ENCODE measurements at places on chromosomes 12 and 14. TPM values are rescaled to one million over a fixed set of nuclear protein-coding genes. Genes with fewer than 3 reads are reported as not detected.

PPP1R36 gene
- total RNA-seq, result 1.1 TPM

TRPV4 gene
- 0.44 TPM for total RNA-seq

C14orf132 gene
- total RNA-seq, result 17.0 TPM

PIANP gene
- total RNA-seq, result not detected

GLI1 gene
- total RNA-seq, result 1.1 TPM

CPSF6 gene
- total RNA-seq, result 34.8 TPM

DDX24 gene
- 102 TPM for total RNA-seq

C3AR1 gene
- total RNA-seq, result 1.1 TPM

IFNG gene
- not detected for total RNA-seq

OR4E2 gene
- not detected for total RNA-seq

CIROP gene
- total RNA-seq, result not detected

ACOT4 gene
- total RNA-seq, result 0.57 TPM

CCDC175 gene
- total RNA-seq, result not detected

FZD10 gene
- not detected for total RNA-seq

SYCP3 gene
- total RNA-seq, result under 0.01 TPM

IL26 gene
- not detected for total RNA-seq

CLEC4E gene
- total RNA-seq, result not detected

CDC42BPB gene
- 142 TPM for total RNA-seq

VDR gene
- total RNA-seq, result 57.3 TPM

KRT82 gene
- total RNA-seq, result not detected

RHEBL1 gene
- total RNA-seq, result 1.6 TPM

MYF6 gene
- total RNA-seq, result not detected

PPFIA2 gene
- total RNA-seq, result not detected

KLRC3 gene
- not detected for total RNA-seq

FOXG1 gene
- total RNA-seq, result under 0.01 TPM

SERPINA1 gene
- total RNA-seq, result 0.22 TPM

SENP1 gene
- 18.8 TPM for total RNA-seq

GSC gene
- total RNA-seq, result not detected

MYBPC1 gene
- not detected for total RNA-seq
